CD4-positive, alpha-beta T cell treated with Interleukin-6 for 4 hours (primary cell): ENCODE measurements at places on chromosomes 3 and 15.

- no peak for DNase-seq
These were observed 128.2 kb upstream of the OSTN start for GRCh38 chr3:191070762-191071403.

GRCh38 chr3:26449996-26450395 lies 172.6 kb upstream of the LRRC3B start:
- DNase-seq = no peak

DNA sequence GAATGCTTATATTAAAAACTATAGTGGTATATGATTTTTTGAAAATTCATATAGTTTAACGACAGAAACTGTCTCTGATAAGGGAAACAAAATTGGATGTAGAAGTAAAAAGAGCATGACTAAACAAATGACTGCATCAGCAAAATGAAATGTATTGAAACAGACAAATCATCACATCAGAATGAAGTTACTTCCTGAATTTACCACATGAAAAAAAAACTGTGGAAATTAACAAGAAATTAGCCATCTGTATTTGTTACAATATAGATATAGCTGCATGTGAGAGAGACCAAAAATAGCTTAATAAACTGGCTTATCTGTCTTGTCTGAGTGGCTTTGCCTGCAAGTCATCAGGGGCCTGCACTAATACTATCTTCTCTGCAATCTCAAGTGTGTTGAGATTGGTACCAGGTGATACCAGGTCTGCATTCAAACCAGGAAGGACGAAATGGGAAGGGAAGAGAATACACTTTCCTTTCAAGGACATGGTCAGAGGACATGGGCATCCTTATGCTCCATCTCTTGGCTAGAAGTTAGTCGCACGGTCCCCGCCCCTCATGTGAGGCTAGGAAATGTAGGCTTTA lies 388.7 kb downstream of the GRM7 start:
- DNase-seq = no peak

DNA sequence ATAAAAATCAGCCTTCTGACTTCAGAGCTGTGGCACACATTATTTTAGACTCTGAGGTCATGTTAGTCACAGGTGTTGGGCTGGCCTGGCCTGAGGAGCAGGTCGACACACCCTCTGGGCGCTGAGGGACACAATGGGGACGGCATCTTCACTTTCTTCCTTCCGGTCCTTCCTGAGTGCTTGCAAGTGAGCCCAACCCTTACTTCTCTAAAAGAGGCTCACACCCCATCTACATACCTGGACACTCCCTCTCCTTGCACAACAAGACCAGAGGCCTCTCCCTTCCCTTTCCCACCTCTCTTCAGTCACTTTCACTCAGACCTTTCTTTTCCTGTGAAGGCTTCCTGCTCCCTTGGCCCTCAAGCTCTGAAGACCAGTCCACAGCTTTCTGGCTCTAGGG lies 85.4 kb downstream of the XXYLT1 start:
- DNase-seq = no peak

DNA sequence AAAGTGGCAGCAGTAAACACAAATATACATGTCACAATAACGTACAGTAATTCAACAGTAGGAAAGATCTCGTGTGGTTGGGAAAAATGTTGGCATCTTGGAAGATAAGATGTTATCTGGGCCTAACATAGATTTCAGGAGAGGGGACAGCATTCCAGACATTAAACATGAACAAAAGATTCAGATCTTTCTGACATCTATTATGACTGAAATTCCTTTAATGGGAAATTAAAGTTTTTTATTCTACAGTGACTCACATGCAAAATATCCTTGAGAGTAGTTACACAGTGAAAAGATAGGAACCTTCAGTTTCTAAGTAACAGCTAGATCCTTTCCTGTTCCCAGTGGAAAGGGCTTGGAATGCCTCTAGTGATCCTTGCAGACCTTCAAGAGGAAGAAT lies 9.2 kb downstream of the NDUFB5 start:
- DNase-seq = no peak

DNA sequence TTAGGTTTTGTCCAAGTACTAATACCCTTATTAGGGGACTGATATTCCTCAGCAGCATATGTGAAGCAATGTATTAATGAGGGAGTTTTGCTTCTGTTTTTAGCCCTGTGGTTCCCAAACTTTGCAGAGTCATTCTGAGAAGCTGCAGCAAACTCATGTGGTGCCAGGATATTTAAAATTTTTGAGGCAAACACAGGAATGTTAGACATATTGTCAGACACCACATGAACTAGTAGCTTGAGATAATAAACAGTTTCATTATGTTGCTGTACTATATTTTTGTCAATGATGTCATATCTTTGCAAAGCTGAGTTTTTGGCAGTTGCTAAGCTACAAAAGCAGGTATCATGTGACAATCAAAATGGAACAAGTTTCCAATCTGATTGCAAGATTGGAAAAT lies 36.6 kb downstream of the ATP6V1A start:
- DNase-seq = no peak

- DNase-seq = no peak
These were observed 13.6 kb upstream of the BAHD1 start for GRCh38 chr15:40427188-40427587.

GRCh38 chr3:123843668-123844067 lies 40.5 kb downstream of the MYLK start:
- no peak for DNase-seq

GRCh38 chr3:194711913-194712312 lies 26.2 kb downstream of the FAM43A start:
- DNase-seq = no peak

DNA sequence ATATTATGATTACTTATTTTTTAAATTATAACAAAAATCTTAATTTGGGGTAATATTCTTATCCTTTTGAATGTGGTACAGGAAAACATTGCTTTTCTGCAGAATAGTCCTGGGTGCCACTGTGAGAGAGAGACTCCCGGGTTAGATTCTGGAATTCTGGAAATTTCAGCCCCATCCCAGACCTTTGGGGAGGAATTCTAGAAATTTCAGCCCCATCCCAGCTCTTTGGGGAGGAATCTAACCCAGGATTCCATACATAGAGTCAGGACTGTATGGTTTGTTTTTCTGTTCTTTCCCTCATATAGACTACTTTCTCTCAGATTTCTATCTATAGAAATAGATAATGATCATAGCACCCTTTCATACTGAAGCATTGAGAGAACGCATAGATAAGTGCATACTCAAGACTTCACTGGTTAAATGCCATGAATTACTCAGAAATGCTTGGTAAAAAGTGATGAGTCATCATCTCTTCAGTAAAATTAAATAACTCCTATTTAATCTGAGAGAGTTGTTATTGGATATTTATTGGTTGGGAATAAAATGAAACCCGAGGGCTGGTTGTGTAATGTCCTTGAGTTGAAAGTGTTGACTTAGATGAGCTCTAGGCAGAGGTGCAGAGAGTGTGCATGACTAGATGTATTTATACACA lies 8.3 kb downstream of the EIF2AK4 start:
- DNase-seq = no peak
